ENCODE measurements at places on chromosomes 13 and 19. TPM values are rescaled to one million over a fixed set of nuclear protein-coding genes. Genes with fewer than 3 reads are reported as not detected.

DACH1 gene
- total RNA-seq = 2.5 TPM

IRGC gene
- total RNA-seq = not detected

PET100 gene
- total RNA-seq = 35.4 TPM

HPN gene
- 3.5 TPM for total RNA-seq

SYDE1 gene
- total RNA-seq = 58.6 TPM

- no peak for DNase-seq
These were observed 1209.7 kb upstream of the PCDH9 start for GRCh38 chr13:68439817-68440216.

- DNase-seq = no peak
These were observed 2.7 kb downstream of the SPACA6 start for GRCh38 chr19:51695702-51696315.

DNA sequence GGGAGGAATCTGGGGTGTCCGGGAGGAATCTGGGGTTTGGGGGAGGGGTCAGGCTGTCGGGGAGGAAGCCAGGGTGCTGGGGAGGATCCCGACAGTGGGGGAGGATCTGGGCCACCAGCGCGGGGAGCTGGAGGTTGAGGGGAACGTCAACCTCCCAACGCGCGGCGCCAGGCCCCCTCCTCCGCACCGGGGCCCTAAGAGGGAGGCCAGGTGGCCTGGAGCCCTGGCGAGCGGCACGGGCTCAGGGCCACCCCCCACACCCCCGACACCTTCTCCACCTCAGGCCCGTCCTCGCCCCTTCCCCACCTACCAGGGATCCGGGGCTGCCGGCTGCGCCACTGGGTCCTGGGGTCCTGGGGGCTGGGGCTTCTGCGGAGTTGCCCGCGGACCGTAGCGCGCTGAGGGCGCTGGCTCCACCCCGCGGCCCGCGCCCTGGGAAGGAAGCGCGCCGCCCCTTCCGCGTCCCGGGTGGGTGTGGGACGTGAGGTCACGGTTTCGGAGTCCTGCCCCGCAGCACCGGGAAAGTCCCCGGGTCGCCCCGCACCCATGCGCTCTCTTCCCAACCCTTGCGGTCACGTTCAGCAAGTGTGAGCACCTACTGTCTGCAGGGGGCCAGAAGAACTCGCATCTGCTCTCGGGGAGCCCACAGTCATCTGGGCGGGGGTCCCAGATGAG is at the start of gene TICAM1:
Gene TICAM1 (minus strand): TSS at position 409 of the 675 bp plus-strand sequence. CDS start 13,335 bp downstream, outside the sequence.
- peak; percentile 37 for DNase-seq

DNA sequence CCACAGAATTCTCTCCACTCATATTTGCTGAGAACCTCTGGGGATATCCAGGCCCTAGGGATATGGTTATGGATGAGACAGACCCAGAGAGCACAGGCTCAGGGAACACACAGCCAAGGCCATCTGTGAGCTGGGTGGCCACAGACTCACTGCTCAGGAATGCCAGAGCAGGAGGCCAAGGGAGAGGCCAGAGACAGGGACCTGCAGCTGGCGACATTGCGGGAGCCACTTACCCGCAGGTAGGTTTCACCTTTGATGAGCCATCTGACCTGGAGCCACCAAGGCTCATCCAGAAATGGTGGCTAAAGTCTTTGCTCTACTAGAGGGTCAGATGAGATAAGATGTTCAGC is 29.4 kb downstream of the CCNE1 start:
- no peak for DNase-seq

DNA sequence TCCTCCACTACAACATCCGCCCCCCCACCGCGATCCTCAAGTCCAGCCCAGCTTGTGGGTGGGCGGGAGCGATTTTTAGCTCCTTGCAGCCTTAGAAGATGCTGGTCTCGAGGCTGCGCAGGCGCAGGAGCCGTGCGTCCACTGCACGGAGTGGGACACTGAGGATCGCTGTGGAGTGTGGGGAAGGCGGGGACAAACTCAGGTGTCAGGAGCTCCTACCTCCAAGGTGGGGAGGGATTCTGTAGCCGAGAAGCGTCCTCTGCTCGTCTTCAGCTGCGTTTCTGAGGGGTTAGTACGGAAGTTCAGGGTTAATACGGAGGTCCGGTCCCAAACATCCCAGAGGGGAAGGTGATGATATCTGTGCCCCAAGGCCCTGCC is at the start of gene RTBDN:
Gene RTBDN (minus strand): TSS at position 14 of the 378 bp plus-strand sequence. CDS start 4,600 bp downstream, outside the sequence.
- no peak for DNase-seq

DNA sequence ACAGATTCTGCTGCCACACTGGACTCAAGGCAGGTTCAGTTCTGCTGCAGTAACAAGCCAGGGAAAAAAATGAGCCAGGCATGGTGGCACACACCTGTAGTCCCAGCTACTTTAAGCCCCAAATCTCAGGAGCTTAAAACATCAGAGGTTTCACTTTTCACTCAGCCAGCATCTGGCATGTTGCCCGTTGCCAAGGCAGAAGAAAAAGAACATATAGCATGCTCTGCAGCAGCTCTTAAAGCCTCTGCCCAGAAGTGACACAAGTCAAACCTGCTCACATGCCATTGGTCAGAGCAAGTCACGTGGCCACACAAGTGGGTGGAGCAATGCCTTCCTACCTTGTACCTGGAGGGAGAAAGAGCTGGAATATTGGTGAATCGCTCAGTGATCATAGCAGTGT is 14.7 kb upstream of the ADGRE5 start:
- peak; percentile 64 for DNase-seq

- no peak for DNase-seq
These were observed at the start of gene ZNF729 for GRCh38 chr19:22286151-22286810. Gene ZNF729 (plus strand): TSS chr19:22286441. CDS start chr19:22286526, 85 bp downstream.

- no peak for DNase-seq
These were observed 311.3 kb downstream of the DLEU7 start for GRCh38 chr13:50531917-50532899.

- DNase-seq = no peak
These were observed 380.7 kb downstream of the SLITRK5 start for GRCh38 chr13:88051746-88052482.

- no peak for DNase-seq
These were observed 40.2 kb upstream of the IGSF23 start for GRCh38 chr19:44573183-44573582.
